ENCODE measurements at places on chromosomes 1 and 21. TPM values are rescaled to one million over a fixed set of nuclear protein-coding genes. Genes with fewer than 3 reads are reported as not detected.
A peak's percentile ranks its signal among the peaks of the same experiment; 100 is the strongest.

FCER1A gene
- total RNA-seq: not detected

PM20D1 gene
- not detected for total RNA-seq

ARHGAP29 gene
- total RNA-seq: 13.3 TPM

GBP4 gene
- 0.36 TPM for total RNA-seq

DNA sequence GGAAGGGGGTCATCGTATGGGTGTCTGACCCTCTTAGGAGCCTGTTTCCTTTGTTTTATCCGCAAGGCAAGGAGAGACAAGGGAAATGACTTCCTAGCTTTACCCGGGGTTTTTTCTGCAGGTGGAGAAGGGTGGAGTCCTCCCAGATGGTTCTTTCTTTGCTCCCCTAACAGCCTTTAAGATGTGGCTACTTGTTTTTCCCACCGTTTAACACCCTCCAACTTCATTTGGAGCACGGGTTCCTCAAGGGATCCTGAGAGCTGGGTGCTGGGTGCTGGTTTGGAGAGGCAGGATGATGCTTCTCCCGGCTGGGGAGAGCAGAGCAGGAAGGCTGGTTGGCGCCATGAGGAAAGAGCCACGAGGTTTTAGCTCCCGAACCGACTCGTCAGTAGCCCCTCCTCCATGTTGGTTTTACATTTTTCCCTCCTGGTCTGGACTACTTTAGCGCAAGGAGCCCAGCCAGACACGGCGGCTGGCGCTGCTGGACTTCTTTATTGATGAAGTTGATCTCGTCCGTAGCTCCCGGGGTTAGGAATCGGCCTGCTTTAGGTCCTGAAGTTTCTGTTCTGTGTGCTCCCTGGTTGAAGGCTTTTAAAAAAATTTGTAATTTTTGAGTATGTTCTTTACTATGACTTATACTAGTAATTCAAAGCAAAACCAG lies 1.4 kb downstream of the UCK2 start:
- H3K36me3 ChIP-seq: no peaks in the 10 kb centered on the region
- DNase-seq: peak; percentile 95
- peak overlapping the region; percentile 81 for H3K4me3 ChIP-seq
- H3K27me3 ChIP-seq: no peaks in the 10 kb centered on the region
- H3K4me1 ChIP-seq: peaks cover 23% of the 10 kb centered on the region

NCF2 gene
- total RNA-seq: 2.2 TPM

HAO2 gene
- not detected for total RNA-seq

DNA sequence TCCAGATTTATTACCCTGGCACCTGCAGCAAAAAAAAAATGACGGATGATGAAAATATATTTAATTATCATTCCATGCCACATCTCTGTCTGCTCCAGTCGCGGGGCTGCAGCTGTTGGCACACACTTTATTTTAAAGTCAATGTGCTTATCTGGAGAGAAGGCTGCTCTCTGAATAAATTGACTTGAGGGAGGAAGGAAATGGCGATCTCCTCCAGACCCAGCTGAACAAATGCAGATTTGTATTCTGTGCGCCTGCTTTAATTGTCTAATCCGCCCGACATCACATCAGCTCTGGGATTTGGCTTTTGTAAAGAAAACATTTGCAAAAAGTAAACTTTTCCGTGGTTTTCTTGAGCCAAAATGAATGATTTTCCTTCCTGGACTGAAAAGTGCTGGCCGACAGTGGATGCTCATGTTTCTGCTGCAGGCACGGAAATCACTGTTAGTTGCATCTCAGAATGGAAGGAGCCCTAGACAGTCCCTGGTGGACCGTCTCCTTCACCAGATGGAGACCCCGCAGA lies 150.2 kb downstream of the CAMTA1 start:
- no peak overlapping the region for H3K27ac ChIP-seq
- no peaks in the 10 kb centered on the region for H3K4me1 ChIP-seq
- H3K27me3 ChIP-seq: peaks cover 30% of the 10 kb centered on the region
- no peaks in the 10 kb centered on the region for H3K36me3 ChIP-seq
- peak overlapping the region; percentile 5 for H3K4me3 ChIP-seq

- H3K27ac ChIP-seq: no peak overlapping the region
- H3K27me3 ChIP-seq: no peaks in the 10 kb centered on the region
- H3K4me1 ChIP-seq: no peaks in the 10 kb centered on the region
- peaks cover 26% of the 10 kb centered on the region for H3K36me3 ChIP-seq
- H3K4me3 ChIP-seq: no peak overlapping the region
Observed at GRCh38 chr1:25973610-25974321, 24.1 kb downstream of the PAFAH2 start.

DNA sequence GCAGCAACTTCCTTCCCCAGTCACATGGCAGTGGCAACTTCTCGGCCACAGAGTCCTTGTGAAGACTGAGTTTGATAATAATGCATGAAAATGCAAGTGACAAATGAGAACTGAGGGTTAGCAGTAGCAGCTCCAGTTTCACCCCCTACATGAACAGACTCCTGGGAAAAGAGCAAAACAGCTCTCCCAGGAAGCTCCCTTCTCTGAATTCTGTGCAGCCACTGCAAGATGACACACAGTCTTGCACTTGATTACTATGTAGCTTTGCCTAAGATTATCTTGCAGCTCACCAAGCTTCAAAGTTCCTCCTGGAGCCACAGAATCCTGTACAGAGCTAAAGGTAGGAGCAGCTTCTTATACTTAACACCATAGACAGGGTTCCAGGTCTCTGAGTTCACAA lies 4.7 kb downstream of the PGBD5 start:
- H3K4me3 ChIP-seq: no peak overlapping the region
- H3K4me1 ChIP-seq: no peaks in the 10 kb centered on the region
- no peaks in the 10 kb centered on the region for H3K36me3 ChIP-seq
- no peak overlapping the region for H3K27ac ChIP-seq
- peaks cover 24% of the 10 kb centered on the region for H3K27me3 ChIP-seq

- peak overlapping the region; percentile 58 for H3K27ac ChIP-seq
- H3K4me1 ChIP-seq: peaks cover 20% of the 10 kb centered on the region
- H3K36me3 ChIP-seq: no peaks in the 10 kb centered on the region
- peak; percentile 77 for DNase-seq
- peaks cover 3% of the 10 kb centered on the region for H3K27me3 ChIP-seq
Observed at GRCh38 chr1:40948741-40949443, 30.6 kb upstream of the CTPS1 start.

B3GALNT2 gene
- total RNA-seq: 34.7 TPM

DNA sequence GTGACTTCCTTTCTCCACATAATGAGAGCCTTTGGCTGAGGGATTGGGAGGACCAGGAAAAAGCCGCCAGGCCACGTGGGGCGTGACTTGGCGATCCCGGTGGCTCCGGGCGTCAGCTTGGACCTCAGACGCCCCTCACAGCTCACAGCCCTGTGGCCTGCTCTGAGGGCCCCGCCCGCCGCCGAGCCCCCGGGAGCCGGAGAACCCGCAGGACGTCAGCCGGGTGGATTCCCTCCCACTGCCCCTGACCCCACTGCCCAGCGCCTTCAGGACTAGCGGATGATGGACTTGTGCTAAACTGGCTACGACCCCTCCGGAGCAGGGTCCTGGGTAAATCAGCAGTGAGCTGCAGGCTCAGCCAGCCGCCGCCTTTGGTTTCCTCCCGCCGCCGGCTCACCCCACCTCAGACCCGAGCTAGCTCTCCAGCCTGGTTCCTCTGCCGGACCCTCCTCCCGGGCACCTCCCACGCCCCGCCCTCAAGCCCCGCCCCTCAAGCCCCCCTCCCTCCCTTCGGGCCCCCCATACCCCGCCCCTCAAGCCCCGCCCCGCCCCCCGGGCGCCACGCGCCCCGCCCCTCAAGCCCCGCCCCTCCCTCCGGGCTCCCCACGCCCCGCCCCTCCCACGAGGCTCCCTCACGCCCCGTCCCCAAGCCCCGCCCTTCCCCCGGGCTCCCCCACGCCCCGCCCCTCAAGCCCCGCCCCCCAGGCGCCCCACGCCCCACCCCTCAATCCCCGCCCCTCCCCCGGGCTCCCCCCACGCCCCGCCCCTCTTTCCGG lies 10.0 kb upstream of the FAAP20 start:
- no peaks in the 10 kb centered on the region for H3K27me3 ChIP-seq
- DNase-seq: peak; percentile 99
- no peaks in the 10 kb centered on the region for H3K36me3 ChIP-seq
- peak overlapping the region; percentile 78 for H3K4me3 ChIP-seq
- peaks cover 30% of the 10 kb centered on the region for H3K4me1 ChIP-seq
- peak overlapping the region; percentile 69 for H3K27ac ChIP-seq

DNA sequence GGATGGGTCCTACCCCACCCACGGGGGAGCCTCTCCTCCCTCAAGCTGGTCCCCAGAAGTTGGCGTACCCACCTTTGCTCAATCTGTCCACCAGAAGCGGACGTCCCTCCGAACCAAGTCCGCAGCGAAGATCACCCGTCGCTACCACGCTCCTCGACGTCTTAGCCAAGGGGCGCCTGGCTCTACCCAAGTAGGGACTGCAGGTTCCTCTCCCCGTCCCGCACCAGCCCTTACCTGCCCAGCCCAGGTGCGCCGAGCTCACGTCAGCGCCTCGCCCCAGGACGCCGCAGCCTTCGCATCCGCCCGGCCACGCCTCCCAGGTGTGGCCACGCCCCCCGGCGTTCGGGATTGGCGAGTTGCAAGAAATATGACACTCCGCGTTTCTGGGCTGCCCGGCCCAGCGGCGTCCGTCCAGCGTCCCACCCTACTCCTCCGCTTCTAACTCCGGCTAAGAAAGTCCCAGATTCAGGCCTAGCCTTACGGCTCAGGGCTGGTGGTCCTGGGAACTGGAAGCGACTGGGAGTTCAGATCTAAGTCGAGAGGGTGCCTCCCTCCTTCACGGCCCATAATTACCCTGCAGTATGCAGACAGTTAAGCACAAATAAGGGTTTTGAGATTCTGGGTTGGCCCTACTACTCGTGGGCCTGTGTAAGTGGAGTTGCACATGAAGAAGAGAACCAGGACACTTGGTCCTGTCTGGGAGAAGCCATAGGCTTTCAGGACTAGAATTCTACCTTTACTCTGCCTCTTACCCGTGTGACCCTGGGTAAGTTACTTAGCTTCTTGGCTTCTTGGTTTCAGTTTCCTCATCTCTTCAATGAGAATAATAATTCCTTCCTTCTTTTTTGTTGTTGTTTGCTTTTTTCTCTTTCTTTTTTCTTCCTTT lies at the start of gene IRF6:
IRF6 (minus strand) TSS at position 268 of the 886 bp plus-strand sequence. CDS start 4,729 bp downstream, outside the sequence.
- peaks cover 30% of the 10 kb centered on the region for H3K4me1 ChIP-seq
- H3K27ac ChIP-seq: peak within 1 kb of the TSS; percentile 24
- no peaks in the 10 kb centered on the region for H3K36me3 ChIP-seq
- peaks cover 8% of the 10 kb centered on the region for H3K27me3 ChIP-seq
- peak; percentile 90 for DNase-seq
- H3K4me3 ChIP-seq: peak within 1 kb of the TSS; percentile 71

DNA sequence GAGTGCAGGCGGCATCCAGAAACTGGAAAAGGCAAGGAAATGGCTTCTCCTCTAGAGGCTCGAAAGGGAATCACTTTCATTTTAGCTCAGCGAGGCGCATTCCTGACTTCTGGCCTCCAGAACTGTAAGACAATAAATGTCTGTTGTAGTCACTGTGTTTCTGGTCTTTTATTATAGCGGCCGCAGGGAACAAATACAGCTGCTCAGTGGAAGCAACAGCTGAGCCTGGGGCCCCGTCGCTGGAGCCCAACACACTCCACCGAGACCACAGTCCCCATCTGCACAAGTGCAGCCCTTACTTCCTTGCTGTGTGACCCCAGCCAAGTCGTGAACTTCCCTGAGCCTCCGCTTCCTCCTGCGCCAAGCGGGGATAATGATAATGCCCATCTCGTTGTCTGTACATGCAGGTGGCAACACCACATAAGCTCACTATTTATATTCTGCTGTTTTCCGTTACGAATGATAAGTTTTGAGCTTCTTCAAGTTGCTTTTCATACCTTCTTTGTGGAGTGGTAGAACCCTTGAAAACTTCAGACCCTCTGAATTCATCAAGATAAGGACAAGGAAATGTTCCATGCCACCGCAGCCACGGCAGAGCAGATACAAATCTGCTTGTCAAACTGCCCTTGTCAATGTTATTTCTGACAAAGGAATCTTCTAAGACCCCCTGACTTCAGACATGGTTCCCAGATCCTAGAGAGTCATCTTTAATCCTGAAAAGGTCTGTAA lies 3.2 kb upstream of the LAPTM5 start:
- no peak overlapping the region for H3K27ac ChIP-seq
- no peak overlapping the region for H3K4me3 ChIP-seq
- H3K27me3 ChIP-seq: no peaks in the 10 kb centered on the region
- no peaks in the 10 kb centered on the region for H3K36me3 ChIP-seq

- peak overlapping the region; percentile 18 for H3K4me3 ChIP-seq
- no peaks in the 10 kb centered on the region for H3K27me3 ChIP-seq
- peaks cover 24% of the 10 kb centered on the region for H3K4me1 ChIP-seq
Observed at GRCh38 chr1:12539705-12540579, 78.1 kb downstream of the DHRS3 start.

Data from osteoblast (primary cell).